ENCODE measurements at places on chromosomes 2 and 18. TPM values are rescaled to one million over a fixed set of nuclear protein-coding genes. Genes with fewer than 3 reads are reported as not detected.

CCDC141 gene
- 1.0 TPM for total RNA-seq

ERBB4 gene
- total RNA-seq, result 0.04 TPM

KIF1A gene
- total RNA-seq, result 204 TPM

IL36RN gene
- total RNA-seq, result not detected

GRCh38 chr2:209471037-209471436 lies 47.2 kb downstream of the MAP2 start:
- H3K4me3 ChIP-seq, result no peak overlapping the region
- no peaks in the 10 kb centered on the region for H3K4me1 ChIP-seq
- DNase-seq, result no peak
- peaks cover 12% of the 10 kb centered on the region for H3K36me3 ChIP-seq
- H3K27ac ChIP-seq, result no peak overlapping the region

DNA sequence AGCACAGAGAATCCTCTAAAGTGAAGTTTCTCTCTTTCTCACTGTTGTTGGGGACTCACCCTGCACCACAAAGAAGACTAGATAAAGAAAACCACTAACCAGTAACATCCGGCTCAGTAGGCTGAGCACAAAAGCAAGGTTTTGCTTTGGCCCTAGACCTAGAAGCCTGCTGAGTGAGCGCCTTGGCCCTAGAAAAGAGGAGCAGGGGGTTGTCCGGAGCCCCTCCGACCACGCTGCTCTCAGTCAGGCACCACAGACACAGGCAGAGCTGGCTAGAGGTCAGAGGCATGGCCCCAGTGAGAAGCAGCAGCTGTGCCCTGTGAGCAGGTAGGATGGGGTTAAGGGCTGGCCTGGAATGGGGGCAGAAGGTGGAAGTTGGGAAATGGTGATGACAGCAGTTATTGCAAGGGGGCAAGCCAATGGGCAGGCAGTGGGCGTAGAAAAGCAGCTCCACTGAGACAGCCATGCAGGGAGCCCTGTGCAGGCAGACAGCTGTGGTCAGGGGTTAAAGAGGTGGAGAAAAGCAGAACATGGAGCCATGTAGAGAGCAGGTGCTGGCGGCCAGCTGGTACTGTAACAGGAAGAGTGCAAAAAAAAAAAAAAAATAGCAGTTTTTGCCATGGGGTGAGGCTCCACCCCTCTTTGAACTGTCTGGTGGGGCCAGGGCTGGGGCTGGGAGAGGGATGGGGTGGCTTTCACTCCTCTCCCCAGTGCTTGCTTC lies 36.9 kb upstream of the SLC14A1 start:
- no peak overlapping the region for H3K4me3 ChIP-seq
- H3K4me1 ChIP-seq, result peaks cover 10% of the 10 kb centered on the region
- no peaks in the 10 kb centered on the region for H3K27me3 ChIP-seq
- DNase-seq, result no peak
- no peak overlapping the region for H3K27ac ChIP-seq

DNA sequence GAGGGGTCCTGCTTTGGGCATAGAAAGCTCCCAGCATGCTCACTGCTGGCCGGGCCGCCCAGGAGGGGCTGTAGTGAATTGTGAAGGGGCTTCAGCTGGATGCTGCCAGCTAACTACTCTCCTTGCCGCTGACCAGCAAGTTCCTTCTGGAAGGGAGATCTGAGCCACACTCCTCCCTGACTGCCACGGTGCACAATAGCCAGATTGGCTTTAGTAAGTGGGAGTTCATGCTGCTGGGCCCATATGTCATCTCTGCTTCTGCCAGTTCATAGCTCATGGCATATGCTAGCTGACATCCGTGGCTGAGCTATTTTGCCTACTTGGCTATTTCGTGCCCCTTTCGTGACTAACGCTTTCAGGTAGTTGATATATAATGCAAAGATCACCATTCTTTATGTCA lies 51.6 kb upstream of the ROCK2 start:
- no peak for DNase-seq
- H3K27me3 ChIP-seq, result no peaks in the 10 kb centered on the region
- no peak overlapping the region for H3K4me3 ChIP-seq
- no peaks in the 10 kb centered on the region for H3K4me1 ChIP-seq
- H3K36me3 ChIP-seq, result no peaks in the 10 kb centered on the region
- H3K27ac ChIP-seq, result no peak overlapping the region

DNA sequence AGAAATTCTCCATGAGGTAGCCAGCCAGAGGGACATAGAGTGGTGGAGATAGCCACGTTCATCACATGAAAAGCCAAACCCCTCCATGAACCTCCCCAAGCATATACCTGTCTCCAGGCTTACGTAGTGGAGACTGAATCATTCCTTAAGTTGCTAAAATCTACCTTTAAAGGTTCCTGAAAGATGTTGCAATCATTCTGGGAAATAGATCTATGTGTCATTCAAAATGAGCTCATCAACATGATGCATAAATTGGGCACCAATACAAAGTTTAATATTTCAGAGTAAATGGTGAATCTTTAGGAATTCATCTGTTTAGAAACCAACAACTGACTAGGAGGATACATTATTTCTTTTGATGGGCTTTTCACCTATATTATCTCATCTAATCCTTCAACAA lies 362.6 kb upstream of the ID2 start:
- no peak overlapping the region for H3K27ac ChIP-seq
- no peak for DNase-seq
- H3K36me3 ChIP-seq, result no peaks in the 10 kb centered on the region
- no peak overlapping the region for H3K4me3 ChIP-seq
- H3K4me1 ChIP-seq, result 0 out of 2 replicates have a peak, but pooled peaks cover 3% of the 10 kb centered on the region

Measured in H9 (cell line).